ENCODE measurements at places on chromosomes 4 and X.

DNA sequence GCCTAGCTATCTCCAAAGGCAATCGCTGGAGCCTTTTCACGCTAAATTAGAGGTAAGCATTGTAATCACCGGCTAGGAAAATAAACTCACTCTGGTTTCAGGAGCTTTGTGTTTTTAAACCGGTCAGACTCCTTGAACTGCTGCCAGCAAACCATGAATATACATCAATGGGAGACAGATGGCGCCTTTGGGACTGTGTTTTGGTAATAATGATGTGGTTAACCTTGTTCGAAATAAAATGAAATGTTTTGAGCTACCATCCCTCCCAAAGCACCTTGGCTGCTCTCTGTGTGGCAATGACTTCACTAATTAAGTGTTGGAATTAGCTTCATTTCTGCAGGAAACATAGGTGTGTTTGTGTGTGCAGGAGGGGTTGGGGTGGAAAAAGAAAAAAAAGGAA is 65.3 kb downstream of the CLNK start:
- peak; percentile 19 for DNase-seq

DNA sequence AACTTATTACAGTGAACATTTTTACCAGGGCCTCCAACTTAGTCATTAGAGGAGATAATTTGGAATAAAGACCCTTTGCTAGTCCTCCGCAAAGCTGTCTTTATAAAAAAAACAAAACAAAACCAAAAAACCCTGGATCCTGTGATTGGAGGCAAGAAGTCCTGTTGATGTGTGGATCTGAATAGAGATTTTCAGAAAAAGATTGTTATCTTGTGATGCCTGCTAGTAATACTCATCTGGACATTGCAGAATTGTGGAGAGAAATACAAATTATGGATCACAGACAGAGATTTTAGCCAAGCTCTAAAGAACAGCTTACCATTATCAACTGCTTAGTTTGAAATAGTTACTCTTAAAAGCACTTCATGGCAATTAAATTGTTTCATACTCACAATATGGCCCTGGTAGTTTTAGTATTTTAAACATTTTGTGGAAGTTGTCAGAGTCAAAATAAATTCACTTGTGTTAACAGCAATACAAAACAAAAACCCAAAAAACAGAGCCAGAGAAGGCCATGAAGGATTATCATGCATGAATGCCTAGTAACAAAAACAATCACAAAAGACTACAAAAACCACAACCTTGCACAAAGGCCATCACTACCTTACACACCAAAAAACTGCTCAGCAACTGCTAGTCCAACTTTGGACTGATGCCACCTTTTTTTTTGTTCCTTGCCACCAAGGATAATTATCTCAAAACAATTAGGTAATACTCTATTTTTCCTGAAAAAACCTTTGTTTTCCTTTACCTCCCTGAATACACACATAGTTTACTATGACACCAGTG is 514.5 kb upstream of the SLIT2 start:
- no peak for DNase-seq

DNA sequence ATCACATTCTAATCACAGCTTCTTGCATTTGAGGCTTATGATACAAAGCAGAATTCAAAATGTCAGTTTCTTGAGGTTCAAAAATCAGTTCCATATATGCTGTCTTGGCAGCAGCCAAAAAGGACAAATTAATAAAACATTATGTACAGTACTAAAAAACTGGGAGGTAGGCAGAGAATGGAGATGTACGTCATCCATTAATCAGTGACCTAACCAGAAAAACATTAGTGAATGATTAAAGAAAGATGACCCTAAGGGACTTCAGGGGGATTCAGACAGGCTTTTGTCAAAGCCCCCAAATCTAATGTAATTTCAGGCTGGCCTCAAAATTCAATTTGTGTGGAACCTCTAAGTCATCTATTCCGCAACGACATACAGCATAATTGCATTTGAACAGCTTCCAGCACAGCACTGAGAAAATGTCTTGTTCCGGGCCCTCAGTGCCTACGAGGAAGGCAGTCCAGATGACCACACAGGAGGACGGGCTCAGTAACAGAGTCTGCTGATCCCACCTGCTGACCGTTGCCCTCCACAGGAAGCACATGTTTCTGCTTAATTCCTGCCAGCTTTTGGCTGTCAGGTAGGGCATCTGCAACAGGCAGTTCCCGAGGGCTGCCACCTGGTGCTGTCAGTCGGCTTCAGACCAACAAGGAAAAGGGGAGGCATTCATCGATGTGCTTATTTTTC is 83.8 kb upstream of the HHIP start:
- DNase-seq: no peak

DNA sequence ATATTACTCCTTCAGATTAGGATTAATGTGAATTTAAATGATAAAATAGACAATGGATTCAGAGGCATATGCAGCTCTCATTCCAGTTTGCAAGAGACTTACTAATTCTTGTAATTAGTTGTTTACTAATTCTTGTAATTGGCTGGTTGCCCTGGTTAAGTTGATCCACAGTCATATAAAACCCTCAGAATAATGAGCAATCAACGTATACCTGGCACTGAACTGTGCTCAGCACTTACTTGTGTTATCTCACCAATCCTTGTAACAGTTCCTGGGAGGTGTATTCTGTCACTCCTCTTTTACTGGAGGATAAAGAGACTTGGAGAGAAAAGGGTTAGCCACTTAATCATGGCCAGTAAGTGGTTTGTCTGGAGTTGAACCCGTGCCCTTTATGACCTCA is 10.5 kb downstream of the HERC5 start:
- no peak for DNase-seq

- no peak for DNase-seq
These were observed 15.2 kb downstream of the SNX25 start for GRCh38 chr4:185224597-185224996.

DNA sequence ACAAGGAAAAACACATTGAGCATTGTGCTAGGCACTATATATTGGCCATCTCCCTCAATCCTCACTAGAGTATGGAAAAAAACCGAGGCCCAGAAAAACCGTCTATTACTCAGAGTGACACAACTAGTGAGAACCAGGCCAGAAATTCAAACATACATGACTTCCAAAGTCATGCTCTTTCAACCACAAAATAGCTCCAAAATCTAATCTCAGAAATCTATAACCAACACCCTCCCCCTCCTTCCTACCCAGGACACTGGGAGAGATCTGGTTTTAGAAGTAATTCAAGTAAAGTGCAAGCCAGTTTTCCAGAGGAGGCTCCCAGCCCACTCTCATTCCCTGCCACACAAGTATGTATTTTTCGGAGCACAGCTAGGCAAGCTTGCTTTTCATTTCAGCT is 7.6 kb downstream of the HS3ST1 start:
- DNase-seq: no peak
